Activated CD8-positive, alpha-beta memory T cell treated with anti-CD3 and anti-CD28 coated beads for 1 hour (primary cell): ENCODE measurements at places on chromosomes 12 and 14.

DNA sequence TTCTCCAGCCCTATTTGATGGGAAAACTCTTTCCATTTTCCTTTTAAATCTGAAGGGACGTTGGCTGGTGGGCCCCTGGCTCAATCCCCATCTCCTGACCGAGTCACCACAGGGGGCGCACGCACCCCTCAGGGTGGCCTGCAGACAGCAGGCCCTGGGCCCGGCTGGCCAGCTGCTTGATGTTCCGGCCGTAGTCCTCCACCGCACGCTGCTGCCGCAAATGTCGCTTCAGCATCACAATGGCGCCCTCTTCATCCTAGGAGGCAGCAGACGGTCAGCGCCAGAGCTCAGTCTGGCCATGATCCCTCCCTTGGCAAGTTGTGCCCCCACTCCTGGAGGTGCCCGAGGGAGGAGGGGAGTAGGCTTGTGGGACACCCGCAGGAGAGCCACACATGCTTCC lies 70.0 kb downstream of the PLEKHG3 start:
- no peak for DNase-seq

- peak; percentile 61 for DNase-seq
These were observed 12.4 kb downstream of the MSI1 start for GRCh38 chr12:120356567-120357030.

- no peak for DNase-seq
These were observed 465.0 kb upstream of the SOX5 start for GRCh38 chr12:24414480-24414879.

DNA sequence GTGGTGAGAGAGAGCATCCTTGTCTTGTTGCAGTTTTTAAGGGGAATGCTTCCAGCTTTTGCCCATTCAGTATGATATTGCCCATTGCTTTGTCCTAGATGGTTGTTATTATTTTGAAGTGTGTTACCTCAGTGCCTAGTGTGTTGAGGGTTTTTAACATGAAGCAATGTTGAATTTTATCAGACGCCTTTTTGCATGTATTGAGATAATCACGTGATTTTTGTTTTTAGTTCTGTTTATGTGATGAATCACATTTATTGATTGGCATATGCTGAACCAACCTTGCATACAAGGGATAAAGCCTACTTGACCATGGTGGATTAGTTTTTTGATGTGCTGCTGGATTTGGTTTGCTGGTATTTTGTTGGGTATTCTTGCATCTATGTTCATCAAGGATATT lies 302.3 kb upstream of the G2E3 start:
- no peak for DNase-seq

DNA sequence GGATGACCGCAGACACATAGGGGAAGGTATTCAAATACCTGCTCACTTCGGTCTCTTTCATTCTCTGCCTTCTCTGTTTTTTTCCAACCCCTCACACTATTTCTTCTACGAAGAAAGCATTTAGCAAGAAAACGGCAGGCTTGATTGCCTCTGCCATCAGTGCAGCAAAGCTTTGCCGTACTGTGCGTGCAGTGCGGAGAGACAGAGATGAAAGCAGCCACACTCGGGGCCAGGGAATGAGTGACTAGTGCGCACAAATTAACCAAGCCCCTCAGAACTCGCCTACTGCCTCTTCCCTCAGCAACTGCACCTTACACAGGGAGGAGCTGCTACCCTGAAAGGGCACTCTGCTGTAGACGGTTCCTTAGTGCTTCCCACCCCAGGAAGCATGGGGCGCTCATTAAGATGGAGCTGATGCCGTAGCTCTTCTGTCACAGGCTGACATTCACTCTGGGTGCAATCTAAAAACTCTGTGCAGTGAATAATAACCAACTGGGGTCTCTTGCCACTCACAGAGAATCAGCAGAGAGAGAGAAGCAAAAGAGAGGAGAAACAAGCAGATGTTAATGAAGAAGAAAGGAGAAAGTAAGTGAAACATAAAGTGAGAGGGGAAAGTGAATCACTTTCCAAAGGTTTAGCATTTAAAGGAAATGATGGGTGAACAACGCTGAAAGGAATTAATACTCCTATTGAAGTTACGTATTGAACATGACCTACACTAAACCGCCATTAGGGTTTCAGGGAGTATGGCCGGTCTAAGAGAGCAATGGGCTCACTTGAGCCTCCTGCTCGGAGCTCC lies 69.4 kb downstream of the GRIN2B start:
- no peak for DNase-seq

GRCh38 chr12:57368349-57369095 lies 62.3 kb downstream of the R3HDM2 start:
- no peak for DNase-seq

GRCh38 chr14:104246401-104247335 lies 108.3 kb downstream of the KIF26A start:
- DNase-seq, result no peak

- DNase-seq, result no peak
These were observed 124.4 kb downstream of the KIF26A start for GRCh38 chr14:104262515-104263514.

DNA sequence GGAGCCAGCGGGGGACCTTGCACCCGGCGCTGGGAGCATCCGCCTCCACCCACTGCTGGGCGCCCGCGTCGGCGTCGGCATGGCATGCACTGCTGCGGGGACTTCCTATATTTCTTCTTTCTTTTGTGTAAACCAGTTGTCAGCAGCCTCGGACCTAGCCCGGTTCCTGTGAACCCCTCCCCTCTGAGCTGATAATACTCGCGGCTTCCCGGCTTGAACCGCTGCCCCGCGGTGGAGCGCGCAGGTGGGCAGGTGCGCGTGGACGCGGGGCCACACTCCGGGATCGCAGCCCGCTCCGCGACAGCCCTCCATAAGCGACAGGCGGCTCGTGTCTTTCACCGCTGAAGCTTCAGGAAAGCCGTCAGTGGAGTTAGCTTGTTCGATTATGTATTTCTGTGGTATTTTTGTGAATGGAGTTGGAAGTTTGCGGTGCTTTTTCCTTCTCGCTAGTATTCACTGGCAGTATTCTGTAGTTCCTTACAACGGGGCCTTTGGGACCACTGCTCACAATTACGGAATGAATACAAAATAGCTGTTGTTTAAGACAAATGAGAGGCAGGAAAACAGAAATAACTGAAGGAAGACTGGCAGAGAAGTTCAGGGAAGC lies 870 bp downstream of the BMAL2 start:
- no peak for DNase-seq

- no peak for DNase-seq
These were observed 304.1 kb downstream of the ACSS3 start for GRCh38 chr12:81381951-81382350.

GRCh38 chr14:98393527-98393926 lies 878.5 kb downstream of the BCL11B start:
- DNase-seq, result no peak

- DNase-seq, result no peak
These were observed 145.0 kb downstream of the WIF1 start for GRCh38 chr12:64976131-64976530.

DNA sequence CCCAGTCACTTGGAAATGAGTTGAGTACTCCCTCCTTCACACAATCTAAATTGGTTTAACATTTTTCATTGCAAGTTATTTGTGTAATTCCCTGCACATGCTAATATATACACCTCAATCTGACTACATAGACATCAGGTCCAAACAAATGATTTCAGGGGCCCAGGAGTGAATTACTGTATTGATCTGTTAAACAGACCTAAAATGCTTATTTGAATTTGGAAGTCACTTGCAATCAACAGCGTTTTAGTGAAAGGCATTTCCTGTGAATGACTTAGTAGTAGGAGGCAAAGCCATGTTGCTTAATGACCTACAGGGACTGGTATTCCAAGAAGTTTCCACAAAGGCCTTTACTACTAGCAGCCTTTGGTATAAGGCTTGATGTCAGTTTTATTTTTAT lies 22.6 kb upstream of the SLC15A5 start:
- DNase-seq, result no peak

GRCh38 chr12:63238892-63239291 lies 87.9 kb upstream of the AVPR1A start:
- DNase-seq, result no peak

DNA sequence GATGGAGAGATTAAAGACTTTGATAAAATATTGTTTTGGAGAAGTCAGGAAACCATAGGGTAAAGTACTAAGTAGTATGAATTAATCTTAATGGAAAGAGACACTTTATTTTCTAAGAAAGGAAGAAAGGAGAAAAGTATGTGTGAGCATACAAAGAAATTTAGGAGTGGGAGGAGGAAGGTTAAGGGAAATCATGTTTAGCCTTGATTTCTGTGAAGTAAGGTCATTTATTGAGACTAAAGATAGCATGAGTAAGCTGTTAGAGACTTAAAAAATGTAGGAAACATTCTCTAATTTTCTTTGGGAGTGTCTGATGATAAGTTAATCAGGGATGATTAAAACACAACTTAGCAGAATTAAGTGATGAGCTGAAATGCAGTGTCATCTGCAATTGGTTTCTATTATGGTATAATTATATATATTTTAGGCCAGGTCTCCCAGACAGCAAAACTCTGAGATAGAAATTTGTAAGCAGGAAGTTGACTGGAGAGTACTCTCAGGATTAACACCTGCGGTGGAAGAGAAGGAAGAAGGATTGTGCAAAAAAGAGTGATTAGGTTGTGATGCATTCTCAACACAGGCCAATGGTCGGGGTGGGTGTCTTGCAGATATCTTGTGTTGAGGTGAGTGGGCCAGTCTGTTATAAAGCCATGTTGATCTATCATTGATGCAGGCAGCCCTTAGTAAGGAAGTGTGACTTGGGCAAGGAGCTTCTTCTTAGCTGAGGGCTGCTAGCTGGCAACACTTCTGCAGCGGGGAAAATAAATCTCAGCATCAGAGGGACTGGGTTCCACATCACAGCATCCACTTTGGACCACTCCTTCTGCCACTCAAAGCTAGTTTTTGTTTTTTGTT lies 256.2 kb downstream of the AEBP2 start:
- DNase-seq, result no peak

GRCh38 chr14:28001002-28001401 lies 765.6 kb upstream of the FOXG1 start:
- DNase-seq, result no peak

GRCh38 chr14:68394118-68394763 lies 398.6 kb downstream of the ZFP36L1 start:
- DNase-seq, result no peak

GRCh38 chr12:46473634-46474329 lies 101.2 kb upstream of the SLC38A2 start:
- no peak for DNase-seq

DNA sequence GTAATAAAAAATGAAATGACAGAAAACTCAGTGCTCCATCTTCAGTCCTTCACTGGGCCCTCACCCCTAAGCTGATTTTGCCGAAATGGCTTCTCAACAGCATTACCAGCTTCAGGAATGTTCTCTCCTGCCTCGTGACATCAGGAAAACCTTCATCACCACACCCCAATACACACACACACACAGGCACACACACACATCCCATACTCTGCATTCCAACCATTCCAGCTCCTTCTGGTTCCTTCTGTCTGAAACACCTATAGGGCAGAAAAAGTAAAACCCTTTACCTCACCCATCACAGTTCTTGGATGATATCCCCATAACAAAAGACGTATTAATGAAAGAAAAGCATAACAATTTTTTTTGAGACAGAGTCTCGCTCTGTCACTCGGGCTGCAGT lies 75.9 kb downstream of the CCDC60 start:
- no peak for DNase-seq

- DNase-seq, result no peak
These were observed 83.4 kb downstream of the PRORP start for GRCh38 chr14:35205737-35206136.

DNA sequence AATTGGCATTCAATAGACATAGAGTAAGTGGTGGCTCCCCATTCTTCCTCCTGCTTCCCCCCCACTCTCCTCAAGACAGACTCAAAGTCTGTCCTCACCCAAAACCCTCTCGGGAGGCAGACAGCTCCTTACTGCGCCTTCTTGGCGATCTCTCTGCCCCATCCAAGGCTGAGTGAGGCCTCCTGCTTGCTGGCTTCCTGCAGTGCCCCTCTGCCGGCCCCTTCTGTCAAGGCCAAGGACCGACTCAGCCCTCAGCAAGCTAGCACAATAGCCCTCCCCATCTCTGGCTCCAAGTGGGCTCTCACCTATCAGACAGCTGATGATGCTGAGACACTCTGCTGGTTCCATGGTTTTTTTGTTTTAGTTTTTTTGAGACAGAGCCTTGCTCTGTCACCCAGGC lies 62.5 kb upstream of the DLK1 start:
- DNase-seq, result no peak

DNA sequence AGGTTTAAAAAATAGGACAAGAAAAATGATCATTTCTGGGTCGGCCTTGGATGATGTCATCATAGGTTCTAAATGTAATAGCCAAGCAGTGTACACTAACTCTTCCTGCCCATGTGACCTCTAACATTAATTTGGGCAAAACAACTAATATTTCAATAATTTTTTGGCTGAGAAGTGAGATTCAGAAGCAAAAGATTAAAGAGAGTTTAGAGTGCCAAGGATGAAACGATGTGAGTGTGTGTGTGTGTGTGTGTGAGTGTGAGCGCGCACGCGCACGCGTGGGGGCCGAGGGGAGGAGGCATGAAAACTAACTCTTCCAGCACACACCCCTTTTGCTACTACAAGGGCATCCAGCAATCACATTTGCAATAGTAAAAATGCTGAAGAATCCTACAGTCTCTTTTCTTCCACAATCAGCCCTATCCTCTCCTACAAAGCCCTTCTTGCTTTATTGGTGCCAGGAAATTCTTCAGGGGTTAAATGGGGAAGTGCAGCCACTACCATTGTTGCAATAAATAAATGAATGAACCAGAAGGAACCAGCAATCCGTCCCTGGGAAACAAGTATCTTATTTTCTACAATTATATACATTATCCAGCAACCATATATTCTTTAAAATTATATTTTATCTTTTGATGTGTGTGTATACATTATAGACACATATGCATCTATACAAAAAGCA lies 52.9 kb downstream of the PEBP1 start:
- DNase-seq, result no peak

- DNase-seq, result no peak
These were observed 34.7 kb downstream of the SSH1 start for GRCh38 chr12:108822497-108823205.

GRCh38 chr12:128807161-128807724 lies 16.5 kb downstream of the SLC15A4 start:
- DNase-seq, result no peak

DNA sequence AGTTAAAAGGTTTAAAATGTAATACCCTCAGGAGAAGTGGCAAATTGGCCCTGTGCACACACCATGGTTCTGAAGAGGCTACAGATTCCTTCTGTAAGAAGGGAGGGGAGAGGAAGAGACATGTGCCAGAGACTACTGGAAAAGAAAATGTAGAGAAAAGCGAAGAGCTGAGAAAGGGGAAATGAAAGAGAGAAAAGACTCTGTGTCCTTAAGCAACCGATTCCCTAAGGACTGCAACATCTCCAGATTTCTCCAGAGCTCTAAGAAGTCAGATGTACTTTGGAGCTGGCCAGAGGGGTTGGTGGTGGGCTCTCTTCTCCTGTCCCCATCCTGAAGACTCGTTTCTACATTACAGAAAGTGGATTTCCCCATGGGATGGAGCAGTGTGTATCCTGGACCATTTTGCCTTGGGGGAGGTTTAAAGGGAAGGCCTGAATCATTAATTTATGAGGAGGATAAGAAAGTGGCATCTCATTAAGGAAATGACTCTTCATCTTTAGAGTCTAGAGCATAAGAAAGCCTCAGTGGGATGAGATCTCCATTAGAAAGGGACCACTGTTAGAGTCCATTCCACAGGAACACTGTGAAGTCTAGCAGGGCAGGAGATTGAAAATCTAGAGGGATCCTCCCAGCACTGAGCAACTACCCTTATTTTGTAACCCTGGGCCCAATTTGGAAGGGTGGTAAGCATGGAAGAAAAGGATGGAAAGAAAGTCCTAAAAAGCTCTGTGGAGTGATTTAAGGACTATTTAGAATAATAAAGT lies 45.5 kb upstream of the FUT8 start:
- DNase-seq, result no peak

GRCh38 chr12:1851151-1851701 lies 30.9 kb downstream of the LRTM2 start:
- no peak for DNase-seq

GRCh38 chr14:55921511-55921910 lies 196.7 kb upstream of the PELI2 start:
- DNase-seq, result no peak
